ENCODE measurements at places on chromosomes 11 and 22. TPM values are rescaled to one million over a fixed set of nuclear protein-coding genes. Genes with fewer than 3 reads are reported as not detected.

DNA sequence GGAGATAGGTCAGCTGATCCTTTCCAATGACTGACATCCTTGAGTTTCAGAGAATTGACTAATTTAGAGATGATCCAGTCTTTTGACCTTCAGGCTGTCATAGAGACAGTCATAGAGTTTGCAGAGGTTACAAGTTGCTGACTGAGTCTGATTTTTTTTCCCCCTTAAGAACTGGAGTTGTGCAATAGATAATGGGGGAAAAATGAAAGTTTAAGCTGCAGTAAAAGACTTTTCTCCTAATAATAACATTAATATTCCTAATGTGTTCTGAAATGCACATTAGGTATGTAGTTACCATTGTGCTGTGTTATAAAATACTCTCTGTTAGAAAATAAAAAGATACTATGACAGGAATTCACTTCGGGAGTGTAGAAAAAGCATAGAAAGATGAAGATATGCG lies 876.9 kb upstream of the RAG2 start:
- DNase-seq: no peak

DNA sequence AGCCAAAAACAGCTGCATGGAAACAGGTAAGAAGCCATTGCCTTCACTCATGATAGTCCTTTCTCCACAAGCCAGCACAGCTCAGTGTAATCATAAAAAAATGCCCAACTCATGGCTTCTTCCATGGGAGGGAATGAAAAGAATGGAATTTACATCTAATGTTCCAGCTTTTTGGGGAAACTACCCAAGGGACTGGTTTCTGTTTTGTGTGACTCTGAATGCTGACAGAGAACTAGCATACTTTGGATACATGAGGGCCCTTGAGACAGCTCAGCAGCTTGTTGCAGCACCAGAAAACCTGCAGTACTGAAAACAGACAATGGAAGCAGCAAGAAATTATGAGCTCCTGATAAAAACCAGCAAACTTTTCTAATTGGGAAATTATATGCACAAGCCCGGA lies 24.2 kb upstream of the HORMAD2 start:
- no peak for DNase-seq

- no peak for DNase-seq
These were observed 4.2 kb upstream of the CTR9 start for GRCh38 chr11:10746871-10747270.

- no peak for DNase-seq
These were observed 1.0 kb downstream of the CBX7 start for GRCh38 chr22:39151329-39151975.

VSTM5 gene
- not detected for total RNA-seq

NRXN2 gene
- total RNA-seq: 40.3 TPM

BBOX1 gene
- total RNA-seq: not detected

All from thoracic aorta (tissue), 2 donors.